ENCODE measurements at places on chromosomes 2 and 18.

DNA sequence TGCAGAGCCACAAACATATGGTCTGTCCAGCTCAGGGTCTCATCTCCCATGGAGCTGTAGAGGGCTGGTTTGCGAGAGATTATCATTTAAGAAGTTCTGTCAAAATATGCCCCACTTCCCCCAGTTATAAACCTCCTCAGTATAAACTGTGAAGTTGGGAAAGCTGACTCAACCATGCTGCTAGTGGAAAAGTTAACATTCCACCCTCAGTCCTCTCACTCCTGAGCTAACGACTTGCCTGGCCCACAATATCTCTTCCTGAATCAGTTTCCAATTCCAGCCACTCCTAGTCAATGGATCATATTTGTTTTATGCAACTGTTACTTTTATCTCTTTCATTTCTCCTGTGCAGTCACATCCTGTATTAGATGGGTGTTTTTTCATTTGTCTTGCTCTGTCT, 326.2 kb downstream of the SETBP1 start:
- no peak for DNase-seq

- DNase-seq = no peak
Observed at GRCh38 chr2:158889135-158889853, 79.1 kb upstream of the TANC1 start.

GRCh38 chr2:44237221-44237620, 38.1 kb upstream of the SLC3A1 start:
- no peak for DNase-seq

- no peak for DNase-seq
Observed at GRCh38 chr2:25856377-25856776, 21.9 kb downstream of the ASXL2 start.

- DNase-seq = no peak
Observed at GRCh38 chr2:215825707-215826106, 187.6 kb downstream of the MREG start.

DNA sequence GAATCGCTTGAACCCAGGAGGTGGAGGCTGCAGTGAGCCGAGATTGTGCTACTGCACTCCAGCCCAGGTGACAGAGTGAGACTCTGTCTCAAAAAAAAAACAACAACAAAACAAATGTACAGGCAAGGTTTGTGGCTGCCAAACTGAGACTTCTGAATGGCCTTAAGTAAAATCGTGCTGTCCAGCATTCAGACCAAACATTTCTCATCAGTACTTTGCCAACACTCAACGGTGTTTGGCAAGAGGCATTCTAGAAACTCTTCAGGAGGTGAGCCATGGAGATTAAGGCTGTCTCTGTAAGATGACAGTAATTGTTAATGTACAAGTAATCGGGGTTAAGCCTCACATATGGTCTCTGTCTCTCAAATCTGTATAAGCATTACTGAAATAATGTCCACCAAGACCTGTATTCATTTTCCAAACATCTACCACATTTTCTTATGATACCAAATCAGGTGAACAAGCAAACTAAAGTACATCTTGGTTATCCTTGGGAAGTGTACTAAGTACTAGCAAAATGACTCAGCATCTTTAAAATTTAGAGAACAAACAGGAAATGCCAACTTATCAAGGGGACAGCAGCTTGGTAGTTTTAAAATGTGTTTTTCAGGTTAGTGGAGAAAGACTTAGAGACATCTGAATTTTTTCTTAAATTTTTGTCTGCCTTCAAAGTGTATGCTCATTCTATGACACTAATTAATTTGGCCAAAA, 29.3 kb downstream of the SERPINE2 start:
- DNase-seq = no peak

- DNase-seq = no peak
Observed at GRCh38 chr2:147430408-147430807, 414.4 kb upstream of the ACVR2A start.

DNA sequence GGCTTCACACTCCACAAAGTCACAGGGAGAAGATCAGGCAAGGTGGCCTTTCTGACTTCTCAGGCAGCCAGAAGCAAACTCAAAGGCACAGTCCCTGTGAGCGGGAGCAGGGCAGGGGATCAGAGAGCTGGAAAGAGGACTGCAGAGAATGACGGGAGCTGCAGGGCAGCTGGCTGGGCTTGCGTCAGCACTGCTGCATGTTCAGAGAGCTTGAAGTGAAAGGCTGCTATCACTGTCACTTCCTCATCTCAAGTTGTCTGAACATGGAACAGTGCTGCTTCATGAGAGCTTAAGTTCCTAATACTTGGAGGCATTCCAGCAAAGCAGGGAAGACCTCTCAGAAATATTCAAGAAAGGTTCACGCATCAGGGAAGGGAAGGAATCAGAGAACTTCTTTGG, 20.4 kb downstream of the TGFBRAP1 start:
- DNase-seq = no peak

DNA sequence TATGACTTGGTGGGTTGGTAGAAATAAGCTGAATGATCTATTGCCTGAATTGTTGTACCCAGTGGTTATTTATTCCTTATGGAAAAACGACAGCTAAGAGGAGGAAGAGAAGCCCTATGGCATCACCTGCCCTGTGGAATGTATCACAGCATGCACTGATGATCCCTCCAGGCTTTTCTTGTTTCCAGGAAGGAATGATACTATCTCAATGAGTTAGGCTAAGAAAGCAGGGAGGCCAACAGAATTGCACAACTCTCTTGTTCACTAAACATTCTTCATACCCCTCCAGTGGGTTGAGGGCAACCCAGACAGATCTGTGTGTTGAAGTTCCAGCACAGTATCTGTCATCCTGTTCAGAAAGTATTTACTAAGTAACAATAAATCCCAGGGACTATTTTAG, 1001.7 kb upstream of the GYPC start:
- no peak for DNase-seq

- DNase-seq = no peak
Observed at GRCh38 chr2:120712180-120712681, 23.4 kb upstream of the GLI2 start.

DNA sequence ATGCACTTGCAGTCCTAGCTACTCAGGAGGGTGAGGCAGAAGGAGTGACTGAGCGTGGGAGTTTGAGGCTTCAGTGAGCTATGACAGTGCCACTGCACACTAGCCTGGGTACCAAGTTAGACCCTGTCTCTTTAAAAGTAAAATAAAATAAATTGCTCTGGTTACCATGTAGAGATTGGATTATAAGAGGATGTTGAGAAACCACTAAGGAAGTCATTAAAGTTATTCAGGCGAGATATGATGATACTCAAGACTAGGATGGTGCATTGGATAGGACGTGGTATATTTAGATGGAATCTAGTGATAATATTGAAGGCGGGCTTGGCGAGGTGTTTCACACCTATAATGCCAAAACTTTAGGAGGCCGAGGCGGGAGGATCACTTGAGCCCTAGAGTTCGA, 50.6 kb downstream of the BMPR2 start:
- no peak for DNase-seq

DNA sequence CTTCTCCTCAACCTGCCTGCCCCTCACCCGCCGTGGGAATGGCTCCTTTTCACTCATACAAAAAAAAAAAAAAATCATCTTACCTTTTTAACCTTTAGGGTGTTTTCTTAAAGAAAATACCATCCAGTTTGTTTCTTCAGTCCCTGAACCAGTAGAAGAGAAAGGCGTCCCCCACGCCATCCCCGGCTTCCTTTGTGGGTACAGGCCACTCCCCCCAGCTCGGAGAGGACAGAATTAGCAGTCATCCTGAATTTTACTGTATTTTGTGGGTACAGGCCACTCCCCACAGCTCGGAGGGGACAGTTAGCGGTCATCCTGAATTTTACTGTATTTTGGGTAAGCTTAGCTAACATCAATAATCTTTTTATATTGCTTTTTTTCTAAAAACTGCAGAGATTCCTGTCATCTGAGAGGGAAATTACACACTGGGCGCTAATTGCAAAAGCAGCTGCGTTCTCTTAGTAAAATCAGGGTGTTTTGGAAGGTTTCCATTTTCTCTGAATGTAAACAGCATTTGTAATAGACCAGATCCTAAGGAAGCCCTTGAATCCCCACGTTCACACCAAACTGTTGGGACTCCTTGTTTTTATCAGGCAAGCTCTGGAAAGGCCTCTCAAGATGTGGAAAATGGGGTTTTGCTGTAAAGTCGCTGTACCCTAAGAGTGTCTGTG, 72.5 kb downstream of the NFATC1 start:
- no peak for DNase-seq

- no peak for DNase-seq
Observed at GRCh38 chr2:151337643-151338042, 19.7 kb upstream of the TNFAIP6 start.

All from cortex of kidney (tissue), 1 donor.